Subcutaneous adipose tissue (tissue), 4 donors: ENCODE measurements at places on chromosomes 2 and 18. TPM values are rescaled to one million over a fixed set of nuclear protein-coding genes. Genes with fewer than 3 reads are reported as not detected.

CBLN2 gene
- total RNA-seq, result not detected

MSH2 gene
- total RNA-seq, result 7.9 TPM

TNS1 gene
- 1,168 TPM for total RNA-seq

ANKZF1 gene
- 60.5 TPM for total RNA-seq

LYG1 gene
- total RNA-seq, result 4.0 TPM

IL36RN gene
- total RNA-seq, result not detected

UGT1A1 gene
- total RNA-seq, result not detected

SCYGR4 gene
- total RNA-seq, result not detected

HJURP gene
- not detected for total RNA-seq

CRYBA2 gene
- not detected for total RNA-seq

PLA2R1 gene
- total RNA-seq, result 20.6 TPM

ODC1 gene
- total RNA-seq, result 55.3 TPM

AKAIN1 gene
- not detected for total RNA-seq

DOCK10 gene
- total RNA-seq, result 22.7 TPM

MRO gene
- total RNA-seq, result 1.3 TPM

ALK gene
- 2.3 TPM for total RNA-seq

STEAP3 gene
- 11.0 TPM for total RNA-seq

SPOPL gene
- 23.9 TPM for total RNA-seq
